ENCODE measurements at places on chromosomes 7 and 10.

GRCh38 chr10:58010073-58010702, 257.5 kb downstream of the IPMK start:
- DNase-seq: no peak

DNA sequence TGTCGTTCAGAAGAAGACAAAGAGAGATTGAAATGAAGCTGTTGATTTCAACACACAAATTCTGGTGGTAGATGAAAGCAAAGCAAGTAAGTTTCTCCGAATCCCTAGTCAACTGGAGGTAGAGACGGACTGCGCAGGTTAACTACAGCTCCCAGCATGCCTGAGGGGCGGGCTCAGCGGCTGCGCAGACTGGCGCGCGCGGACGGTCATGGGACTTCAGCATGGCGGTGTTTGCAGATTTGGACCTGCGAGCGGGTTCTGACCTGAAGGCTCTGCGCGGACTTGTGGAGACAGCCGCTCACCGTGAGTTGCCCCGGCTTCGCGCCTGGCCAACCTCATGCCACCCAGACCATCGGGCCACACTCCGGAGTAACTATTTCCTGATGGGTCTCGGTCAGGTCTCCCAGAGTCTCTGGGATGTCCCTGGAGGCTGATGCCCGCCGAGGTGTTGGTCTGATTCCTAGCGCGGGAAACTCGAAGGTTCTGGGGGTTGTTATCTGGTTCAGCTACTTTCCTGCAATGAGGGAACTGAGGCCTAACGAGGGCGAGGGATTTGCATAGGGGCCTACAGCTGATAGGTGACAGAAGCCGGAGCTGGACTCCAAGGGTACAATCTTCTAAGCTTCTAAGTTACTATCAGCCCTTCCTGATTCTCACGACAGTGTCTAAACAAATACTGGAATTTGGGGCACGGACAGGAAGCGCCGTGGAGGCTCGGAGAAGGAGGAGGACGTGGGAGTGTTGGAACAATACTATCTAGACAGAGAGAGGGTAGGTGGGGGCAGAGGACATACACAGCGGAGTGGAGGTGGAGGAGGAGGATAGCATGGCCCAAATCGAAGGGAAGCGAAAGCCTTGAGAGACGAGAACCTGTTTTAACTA, at the start of gene RPP30:
Gene RPP30 (plus strand): TSS at position 209 of the 882 bp plus-strand sequence. CDS start 13 bp downstream, at position 222.
- DNase-seq: peak; percentile 25

DNA sequence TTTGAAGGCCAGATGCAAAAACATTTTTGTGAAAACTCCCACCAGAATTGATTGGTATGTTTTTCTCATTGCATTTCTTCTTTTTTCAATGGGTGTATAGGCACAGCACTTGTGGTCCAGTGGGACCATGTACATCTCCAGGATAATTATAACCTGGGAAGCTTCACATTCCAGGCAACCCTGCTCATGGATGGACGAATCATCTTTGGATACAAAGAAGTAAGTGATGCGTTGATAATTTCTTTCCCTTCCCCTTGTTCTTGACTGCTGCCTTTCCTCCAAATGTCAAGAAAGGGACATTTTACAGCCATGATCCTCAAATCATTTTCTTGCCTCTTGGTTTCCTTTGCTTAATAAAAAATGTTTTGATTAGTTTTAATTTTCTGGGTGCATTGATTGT, 331.5 kb downstream of the PLXDC2 start:
- no peak for DNase-seq

DNA sequence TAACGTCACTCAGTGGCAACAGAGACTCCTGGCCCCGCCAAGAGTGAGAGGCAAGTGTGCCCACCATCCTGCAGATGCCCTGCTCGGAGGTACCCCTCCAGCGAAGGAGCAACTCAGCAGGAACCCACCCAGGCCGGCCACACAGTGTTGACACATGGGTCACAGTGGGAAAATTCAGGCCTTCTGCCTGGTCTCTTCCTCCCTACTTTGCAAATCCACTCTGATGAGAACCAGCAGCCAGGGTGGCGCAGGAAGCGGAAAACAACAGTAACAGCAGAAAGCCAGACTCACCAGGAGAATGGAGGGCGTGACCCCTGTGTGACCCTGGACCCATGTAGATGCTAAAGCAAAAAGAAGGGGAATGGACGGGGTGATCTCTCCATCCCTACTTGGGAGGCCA, 53.8 kb downstream of the CTBP2 start:
- no peak for DNase-seq

GRCh38 chr7:47143339-47143738, 438.6 kb downstream of the TNS3 start:
- DNase-seq: no peak

GRCh38 chr10:21533467-21534279, at the start of gene MLLT10:
TSS of gene MLLT10 (plus strand) at chr10:21534232. CDS start at chr10:21534645, 413 bp downstream.
- DNase-seq: peak; percentile 92

- no peak for DNase-seq
These were observed 363.3 kb downstream of the TNS3 start for GRCh38 chr7:47218378-47219176.

DNA sequence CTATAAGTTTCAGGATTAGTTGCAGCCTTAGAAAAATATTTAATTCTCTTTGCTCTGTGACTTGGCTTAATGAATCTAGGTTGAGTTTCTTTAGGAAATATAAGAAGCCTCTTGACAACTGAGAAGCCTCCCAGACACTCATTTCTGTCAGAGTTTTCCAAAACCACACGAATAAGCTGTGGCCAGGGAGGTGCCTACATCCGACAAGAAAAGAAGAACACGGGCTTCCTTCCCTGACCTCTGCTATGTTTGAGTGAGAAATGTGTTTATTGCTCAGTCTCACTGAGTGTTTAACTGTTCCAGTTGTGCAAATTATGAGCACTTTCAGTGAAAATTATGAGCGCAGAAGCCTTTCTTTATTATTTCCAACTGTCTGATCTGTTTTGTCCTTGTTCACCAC, 105.0 kb downstream of the TRIL start:
- no peak for DNase-seq

- no peak for DNase-seq
These were observed 15.4 kb upstream of the MEST start for GRCh38 chr7:130476297-130477150.

- no peak for DNase-seq
These were observed 655 bp downstream of the KLHL7 start for GRCh38 chr7:23106057-23106822.

GRCh38 chr7:157577061-157577460, 240.3 kb downstream of the DNAJB6 start:
- no peak for DNase-seq

- peak; percentile 53 for DNase-seq
These were observed 114.9 kb downstream of the IPMK start for GRCh38 chr10:58152673-58153263.

DNA sequence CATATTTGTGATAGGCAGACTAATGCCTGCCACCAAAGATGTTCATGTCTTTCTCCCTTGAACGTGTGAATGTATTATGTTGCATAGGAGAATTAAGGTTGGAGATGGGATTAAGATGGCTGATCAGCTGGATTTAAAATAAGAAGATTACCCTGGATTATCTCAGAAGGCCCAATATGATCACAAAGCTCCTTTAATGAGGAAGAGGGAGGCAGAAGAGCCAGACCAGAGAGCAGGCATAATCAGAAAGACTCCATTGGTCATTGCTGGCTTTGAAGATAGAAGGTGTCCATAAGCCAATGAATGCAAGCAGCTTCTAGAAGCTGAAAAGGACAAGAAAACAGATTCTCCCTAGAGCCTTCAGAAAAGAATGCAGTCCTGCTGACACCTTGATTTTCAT, 410.3 kb downstream of the GRM8 start:
- DNase-seq: no peak

GRCh38 chr10:116136261-116136660, 136.7 kb downstream of the GFRA1 start:
- no peak for DNase-seq

DNA sequence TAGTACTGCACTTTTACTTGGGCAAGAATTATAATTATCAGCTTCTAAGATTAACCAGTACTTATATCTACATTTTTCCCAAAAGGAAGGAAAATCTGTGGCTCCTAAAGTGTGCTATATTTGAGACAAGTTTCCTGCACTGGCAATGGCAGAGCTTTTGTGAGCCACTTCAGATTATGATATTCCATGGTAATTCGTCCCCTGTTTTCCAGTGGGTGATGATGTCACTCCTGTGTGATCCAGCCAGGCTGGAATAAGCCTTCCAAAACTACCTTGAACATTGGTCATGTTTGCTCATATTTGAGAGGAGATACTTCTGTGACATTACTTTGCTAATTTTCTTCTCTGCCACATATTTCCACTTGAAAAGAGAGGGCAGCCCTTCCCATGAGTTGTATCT, 302.1 kb downstream of the MDFIC start:
- no peak for DNase-seq

GRCh38 chr7:75937958-75938786, 23.2 kb downstream of the POR start:
- no peak for DNase-seq

- no peak for DNase-seq
These were observed 662 bp downstream of the DNAJC2 start for GRCh38 chr7:103343758-103344452.

Data from NCI-H1048 (cell line).